Heart right ventricle (tissue), 16 donors: ENCODE measurements at places on chromosomes 1 and 21. TPM values are rescaled to one million over a fixed set of nuclear protein-coding genes. Genes with fewer than 3 reads are reported as not detected.

DNA sequence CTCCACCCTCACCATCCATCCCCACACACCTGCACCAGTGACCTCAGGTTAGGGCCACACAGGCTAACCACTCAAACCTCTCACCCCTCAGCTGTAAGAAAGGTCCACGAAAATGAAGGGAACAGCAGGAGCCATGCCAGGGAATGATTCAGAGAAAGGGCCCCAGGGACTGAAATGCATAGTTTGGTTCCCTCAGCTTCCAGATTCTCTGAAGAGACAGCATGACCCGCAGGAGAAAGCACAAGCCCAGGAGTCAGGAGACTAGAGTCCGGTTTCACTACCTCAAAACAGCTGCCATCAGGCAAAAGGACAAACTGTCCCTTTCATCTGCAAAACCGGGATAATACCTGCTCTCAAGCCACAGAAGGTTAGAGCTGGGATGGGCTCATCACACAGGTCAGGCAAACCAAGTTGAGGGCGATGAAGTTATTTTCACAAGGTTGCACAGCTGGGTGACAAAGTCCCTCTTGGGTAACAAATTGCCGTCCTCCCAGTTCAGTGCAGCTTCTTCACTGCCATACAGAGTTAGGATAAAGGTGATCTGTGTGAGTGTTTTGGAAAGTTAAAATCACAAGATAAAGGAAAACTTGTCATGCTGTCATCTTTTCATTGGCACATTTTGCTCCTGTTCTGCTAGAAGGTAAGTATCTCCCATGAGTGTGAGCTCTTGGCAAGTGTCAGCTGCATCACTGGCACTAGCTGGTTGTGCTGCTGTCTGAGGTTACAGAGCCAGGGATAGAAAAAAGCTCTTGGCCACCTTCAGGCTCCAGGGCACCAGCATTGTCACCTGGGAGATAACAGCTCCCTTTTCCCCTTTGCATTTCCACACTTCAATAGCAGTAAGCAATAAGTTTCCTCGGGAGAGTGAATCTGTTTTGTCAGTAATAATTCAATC is 120.4 kb downstream of the KCNH1 start:
- DNase-seq: no peak

The CHML gene
- polyA plus RNA-seq: 1.7 TPM

DNA sequence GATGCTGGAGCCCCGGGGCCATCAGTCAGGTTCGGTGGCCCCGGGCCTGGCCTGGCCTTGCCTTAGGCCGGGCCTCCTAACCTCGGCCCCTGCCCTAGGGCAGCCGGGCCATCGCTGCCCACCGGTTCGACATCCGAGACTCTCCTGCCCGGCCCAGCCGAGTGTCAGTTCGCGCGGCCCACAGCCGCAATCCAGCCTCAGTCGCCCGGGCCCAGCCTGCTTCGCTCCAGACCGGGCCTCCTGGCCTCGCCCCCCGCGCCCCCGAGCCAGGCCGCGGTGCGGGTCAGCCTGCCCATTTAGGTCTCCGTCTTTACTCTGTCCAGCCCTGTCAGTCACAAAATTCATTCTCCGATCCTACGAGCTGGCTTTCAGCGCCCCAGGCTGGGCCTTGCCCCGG is 777 bp downstream of the LRRC41 start:
- peak; percentile 42 for DNase-seq

- DNase-seq: no peak
Measured at GRCh38 chr1:15215116-15215515, 31.9 kb upstream of the FHAD1 start.

The KIAA0040 gene
- 13.1 TPM for polyA plus RNA-seq

GRCh38 chr1:247293047-247293446 is 37.2 kb downstream of the VN1R5 start:
- no peak for DNase-seq

The DCDC2B gene
- polyA plus RNA-seq: not detected

The OR2T29 gene
- polyA plus RNA-seq: not detected

The OR14I1 gene
- polyA plus RNA-seq: not detected

GRCh38 chr1:112841825-112842224 is 114.2 kb downstream of the SLC16A1 start:
- DNase-seq: no peak

DNA sequence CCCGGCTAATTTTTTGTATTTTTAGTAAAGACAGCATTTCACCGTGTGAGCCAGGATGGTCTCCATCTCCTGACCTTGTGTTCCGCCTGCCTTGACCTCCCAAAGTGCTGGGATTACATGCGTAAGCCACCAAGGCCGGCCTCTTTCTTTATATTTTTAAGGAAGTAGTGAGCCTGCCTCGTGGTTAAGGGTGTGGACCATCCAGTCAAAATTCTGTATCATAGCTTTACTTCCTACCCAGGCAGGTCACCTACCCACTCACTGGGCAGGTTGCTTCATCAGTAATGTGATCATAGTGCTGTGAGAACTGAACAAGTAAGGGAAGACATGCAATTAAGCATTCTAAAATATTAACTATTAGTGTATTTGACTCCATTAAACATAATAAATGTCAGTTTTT is 8.1 kb upstream of the ACOT7 start:
- no peak for DNase-seq

- no peak for DNase-seq
Measured at GRCh38 chr21:34166468-34166867, 93.1 kb downstream of the MRPS6 start.

DNA sequence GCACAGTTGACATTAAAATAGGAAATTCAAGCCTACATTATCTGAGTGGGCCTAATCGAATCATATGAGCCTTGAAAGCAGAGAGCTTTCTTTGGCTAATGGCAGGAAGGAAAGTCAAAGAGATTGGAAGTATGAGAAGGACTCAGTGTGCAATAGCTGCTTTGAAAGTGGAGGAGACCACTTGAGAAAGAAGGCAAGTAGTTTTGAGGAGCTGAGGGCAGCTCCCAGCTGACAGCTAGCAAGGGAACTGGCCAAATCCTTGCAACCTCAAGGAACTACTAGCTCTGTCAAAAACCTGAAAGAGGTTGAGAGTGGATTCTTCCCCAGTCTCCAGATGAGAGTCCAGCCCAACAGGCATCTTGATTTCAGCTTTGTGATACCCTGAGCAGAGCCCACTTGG is 149.0 kb upstream of the CACYBP start:
- no peak for DNase-seq

- DNase-seq: no peak
Measured at GRCh38 chr1:164760569-164760968, 201.6 kb downstream of the PBX1 start.

DNA sequence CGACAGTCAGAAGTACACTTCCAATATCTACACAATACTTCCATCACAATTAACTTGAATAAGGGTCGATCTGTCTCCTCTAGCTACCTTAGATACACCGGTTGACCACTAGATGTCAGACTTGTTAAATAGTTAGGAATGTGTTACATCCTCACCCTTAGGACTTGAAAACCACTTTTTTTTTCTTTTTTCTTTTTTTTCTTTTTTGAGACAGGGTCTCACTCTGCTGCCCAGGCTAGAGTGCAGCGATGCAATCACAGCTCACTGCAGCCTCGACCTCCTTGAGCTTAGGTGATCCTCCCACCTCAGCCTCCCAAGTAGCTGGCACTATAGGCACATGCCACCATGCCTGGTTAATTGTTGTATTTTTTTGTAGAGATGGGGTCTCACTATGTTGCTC is 120.4 kb upstream of the GREM2 start:
- no peak for DNase-seq
